Inflammatory macrophage treated with lipopolysaccharide for 4 hours (primary cell): ENCODE measurements at places on chromosomes 5 and 9.
A peak's percentile ranks its signal among the peaks of the same experiment; 100 is the strongest.

GRCh38 chr9:37626708-37627292 lies 24.0 kb upstream of the FRMPD1 start:
- DNase-seq, result no peak

DNA sequence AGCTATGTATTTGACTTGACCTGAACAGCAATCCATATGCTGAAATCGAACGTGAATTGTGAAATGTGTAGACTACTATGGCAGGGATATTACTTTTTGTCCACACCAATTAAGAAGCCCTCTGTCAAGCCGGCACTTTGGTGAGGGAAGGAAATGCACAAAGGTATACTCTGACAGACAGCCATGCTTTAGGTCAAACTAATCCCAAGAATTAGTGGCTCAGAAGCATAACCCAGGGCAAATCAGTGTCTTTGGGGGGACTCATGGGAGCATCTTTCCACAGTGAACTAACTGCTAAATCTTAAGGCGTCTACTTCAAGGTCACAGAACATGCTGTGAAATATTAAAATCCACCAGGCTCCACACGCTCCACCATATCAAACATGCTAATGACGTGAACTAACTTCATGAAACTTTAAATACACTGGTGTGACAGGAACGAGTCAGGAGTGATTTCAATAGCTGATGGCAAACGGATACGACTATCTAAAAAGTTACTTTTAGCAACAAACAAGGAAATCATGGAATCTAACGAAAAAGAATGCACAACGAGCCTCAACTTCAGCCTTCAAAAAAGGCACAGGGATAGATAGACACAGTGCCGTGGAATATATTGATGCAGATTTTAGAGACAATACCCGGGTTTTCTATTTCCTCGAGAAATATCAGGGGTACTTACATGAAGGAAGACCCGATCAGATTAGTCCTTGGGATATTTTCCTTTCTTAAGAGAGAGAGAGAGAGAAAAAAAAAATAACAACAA lies 527 bp downstream of the MEF2C start:
- peak; percentile 31 for DNase-seq

- no peak for DNase-seq
These were observed 48.7 kb upstream of the SPATA31D4 start for GRCh38 chr9:81879501-81879916.

GRCh38 chr9:93164085-93164484 lies 19.9 kb upstream of the WNK2 start:
- DNase-seq, result no peak

GRCh38 chr5:128015978-128016377 lies 67.6 kb upstream of the SLC12A2 start:
- no peak for DNase-seq

DNA sequence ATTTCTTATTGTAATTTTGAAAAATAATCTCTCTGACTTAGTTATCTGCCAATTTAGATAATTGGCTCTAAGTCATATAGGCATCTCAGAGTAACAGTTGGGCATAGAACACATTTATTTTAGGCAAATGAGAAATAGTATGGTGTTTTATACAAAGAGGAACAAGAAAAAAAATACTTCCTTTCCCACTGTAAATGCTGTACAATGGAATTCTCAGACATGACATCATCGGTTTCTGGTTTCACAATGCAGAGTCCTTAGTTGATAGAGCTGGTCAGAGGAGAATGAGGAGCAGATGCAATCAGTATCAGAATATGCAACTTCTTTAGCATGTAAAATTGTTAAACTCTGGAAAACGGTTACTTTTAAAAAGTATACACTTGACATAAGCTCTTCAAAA lies 49.4 kb downstream of the PLK2 start:
- peak; percentile 95 for DNase-seq

DNA sequence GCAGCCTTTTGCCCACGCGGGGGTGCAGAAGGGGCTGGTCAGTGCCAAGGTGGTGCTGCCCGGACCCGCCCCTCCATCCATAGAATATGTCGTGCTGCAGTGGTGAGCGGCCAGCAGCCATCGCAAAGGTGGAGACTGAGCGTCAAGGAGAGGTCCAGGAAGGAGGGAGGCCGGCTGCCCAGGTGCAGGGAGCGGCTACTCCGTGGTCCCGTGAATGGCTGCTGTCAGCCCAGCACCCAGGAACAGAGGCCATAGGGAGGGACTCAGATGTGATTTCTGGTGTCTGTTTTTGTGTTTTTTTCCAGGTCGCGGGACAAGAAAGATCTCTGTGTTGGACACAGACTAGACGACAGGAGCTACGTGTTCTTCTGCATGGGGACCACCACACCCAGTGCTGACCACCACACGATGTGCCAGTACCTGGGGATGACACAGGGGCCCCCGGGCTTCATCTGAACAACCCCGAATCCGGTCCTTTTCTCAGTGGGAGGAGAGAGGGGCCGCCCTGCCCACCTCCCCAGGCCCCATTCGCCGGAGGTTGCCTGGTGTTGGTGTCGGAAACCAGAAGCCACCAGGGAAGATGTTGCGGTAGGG lies 29.0 kb downstream of the PAEP start:
- no peak for DNase-seq

- no peak for DNase-seq
These were observed 21.8 kb downstream of the GOLGA2 start for GRCh38 chr9:128253991-128254346.

- no peak for DNase-seq
These were observed 11.0 kb upstream of the SH3RF2 start for GRCh38 chr5:145925353-145925752.
